Calu3 (cell line): ENCODE measurements at places on chromosomes 11 and 22. TPM values are rescaled to one million over a fixed set of nuclear protein-coding genes. Genes with fewer than 3 reads are reported as not detected.

DNA sequence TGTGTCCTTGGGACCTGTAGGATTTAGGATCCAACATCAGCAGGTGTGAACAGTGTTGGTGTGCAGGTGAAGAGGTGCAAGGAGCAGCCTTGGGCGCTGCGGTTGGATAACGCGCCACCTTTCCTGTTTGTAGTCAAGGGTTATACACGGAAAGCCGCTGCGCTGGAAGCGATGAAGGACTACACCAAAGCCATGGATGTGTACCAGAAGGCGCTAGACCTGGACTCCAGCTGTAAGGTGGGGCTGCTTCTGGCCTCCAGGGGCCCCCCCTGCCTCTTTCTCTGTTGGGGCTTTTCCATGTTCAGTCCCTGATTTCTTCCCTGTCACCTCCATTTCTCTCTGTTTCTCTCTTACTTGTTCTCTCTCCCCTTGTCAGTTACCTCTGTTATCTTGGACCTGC is 3.5 kb upstream of the FERMT3 start:
- no peak for DNase-seq

GRCh38 chr11:130167146-130167545 is 7.6 kb downstream of the ST14 start:
- no peak for DNase-seq

DNA sequence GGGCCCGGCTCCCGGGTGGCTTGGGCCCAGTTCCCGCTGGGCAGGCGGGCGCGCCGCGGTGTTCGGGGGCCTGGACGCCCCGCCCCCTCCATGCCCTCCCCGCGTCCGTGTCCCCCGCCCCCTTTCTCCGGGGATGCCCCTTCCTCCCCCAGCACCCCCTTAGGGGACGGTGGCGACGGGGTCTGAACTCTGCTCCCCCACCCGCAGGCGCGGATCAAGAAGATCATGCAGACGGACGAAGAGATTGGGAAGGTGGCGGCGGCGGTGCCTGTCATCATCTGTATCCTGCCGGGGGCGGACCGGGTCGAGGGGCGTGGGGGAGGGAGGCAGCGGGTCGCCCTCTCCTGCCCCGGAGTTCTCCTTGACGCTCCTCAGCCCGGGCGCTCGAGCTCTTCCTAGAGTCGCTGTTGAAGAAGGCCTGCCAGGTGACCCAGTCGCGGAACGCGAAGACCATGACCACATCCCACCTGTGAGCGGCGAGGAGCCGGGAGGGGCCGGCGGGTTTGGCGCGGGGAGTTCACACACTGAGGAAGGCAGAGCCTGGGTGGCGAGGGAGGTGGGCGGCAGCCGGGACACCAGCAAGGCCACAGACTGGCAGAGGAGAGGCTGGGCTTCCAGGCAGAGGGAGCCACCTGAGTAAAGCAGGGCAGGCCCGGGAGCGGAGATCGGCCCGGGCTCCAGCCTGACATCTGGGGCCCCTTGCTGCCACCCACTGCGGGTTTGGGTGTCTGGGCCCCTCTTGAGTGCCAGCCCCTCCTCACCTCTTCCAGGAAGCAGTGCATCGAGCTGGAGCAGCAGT is 546 bp downstream of the DRAP1 start:
- DNase-seq: no peak

Gene TRPM5
- not detected in 2 replicates for total RNA-seq

DNA sequence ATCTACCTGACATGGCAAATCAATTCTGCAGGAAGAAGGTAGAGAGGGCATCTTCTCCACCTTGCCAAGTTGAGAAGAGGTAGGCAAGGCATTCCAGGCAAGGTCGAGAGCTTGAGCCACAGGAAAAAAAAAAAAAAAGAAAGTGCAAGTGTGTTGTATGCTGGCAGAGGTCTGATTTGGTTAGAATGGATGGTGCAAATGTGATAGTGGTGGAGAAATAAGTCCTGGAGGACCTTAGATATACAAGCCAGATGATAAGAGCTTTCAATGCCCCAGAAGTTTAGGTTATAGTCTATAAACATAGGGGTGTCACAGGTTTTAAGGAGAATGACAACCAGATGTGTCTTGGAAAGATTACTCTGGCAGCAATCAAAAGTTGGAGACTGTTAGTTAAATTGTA is 1.4 kb downstream of the FBXO3 start:
- DNase-seq: no peak

Gene SOX6
- total RNA-seq: 18.4 and 22.0 TPM in 2 replicates

GRCh38 chr11:70503468-70504221 is 105.3 kb downstream of the CTTN start:
- DNase-seq: no peak

GRCh38 chr11:42595876-42596275 is 715.9 kb upstream of the API5 start:
- DNase-seq: no peak

Gene MS4A1
- not detected in 2 replicates for total RNA-seq
